Suprapubic skin (tissue), 4 donors: ENCODE measurements at places on chromosomes 7 and 10. TPM values are rescaled to one million over a fixed set of nuclear protein-coding genes. Genes with fewer than 3 reads are reported as not detected.

GRCh38 chr10:19043431-19043830 is 5.2 kb upstream of the MALRD1 start:
- no peaks in the 10 kb centered on the region for H3K27me3 ChIP-seq
- H3K27ac ChIP-seq: no peak overlapping the region
- H3K4me3 ChIP-seq: no peak overlapping the region
- no peak for DNase-seq
- H3K4me1 ChIP-seq: no peaks in the 10 kb centered on the region

Gene SPAG6
- total RNA-seq: 0.34 TPM

Gene HOXA7
- 14.9 TPM for total RNA-seq

Gene TMED4
- total RNA-seq: 76.8 TPM

DNA sequence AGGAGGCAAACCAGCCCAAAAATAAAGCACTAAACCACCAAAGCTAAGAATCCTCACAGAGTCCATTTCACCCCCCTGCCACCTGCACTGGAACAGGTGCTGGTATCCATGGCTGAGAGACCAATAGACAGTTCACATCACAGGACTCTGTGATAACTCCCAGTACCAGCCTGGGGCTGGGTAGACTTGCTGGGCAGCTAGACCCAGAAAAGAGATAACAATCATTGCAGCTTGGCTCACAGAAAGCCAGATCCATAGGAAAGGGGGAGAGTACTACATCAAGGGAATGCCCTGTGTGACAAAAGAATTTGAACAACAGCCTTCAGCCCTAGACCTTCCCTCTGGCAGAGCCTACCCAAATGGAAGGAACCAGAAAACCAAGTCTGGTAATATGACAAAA is 13.6 kb upstream of the SLC25A28 start:
- DNase-seq: no peak
- H3K4me3 ChIP-seq: no peak overlapping the region
- H3K36me3 ChIP-seq: no peaks in the 10 kb centered on the region
- H3K27ac ChIP-seq: no peak overlapping the region
- H3K4me1 ChIP-seq: peaks cover 3% of the 10 kb centered on the region

- H3K27ac ChIP-seq: no peak overlapping the region
- DNase-seq: no peak
- H3K4me1 ChIP-seq: no peaks in the 10 kb centered on the region
- H3K36me3 ChIP-seq: no peaks in the 10 kb centered on the region
Observed at GRCh38 chr10:82674036-82674435, 799.0 kb downstream of the NRG3 start.

DNA sequence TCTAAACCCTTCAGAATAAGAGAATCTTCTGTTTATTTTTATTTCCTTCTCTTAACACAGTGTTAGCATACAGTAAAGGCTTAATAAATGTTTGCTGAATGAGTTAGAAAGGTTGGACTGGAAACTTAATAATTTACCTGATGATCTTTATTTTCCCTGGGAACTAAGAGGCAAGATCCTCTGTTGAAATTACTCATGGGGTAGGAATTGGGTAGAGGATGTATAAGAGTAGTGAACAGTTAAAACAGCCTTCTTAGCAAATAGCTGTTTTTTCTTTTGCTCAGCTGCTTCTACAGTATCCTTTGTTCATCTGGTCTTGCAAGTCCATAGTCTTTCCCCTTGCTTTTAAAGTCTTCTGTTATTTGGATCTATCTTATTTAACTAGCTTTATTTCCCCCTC is 80.0 kb downstream of the AKAP9 start:
- DNase-seq: no peak
- no peak overlapping the region for H3K4me3 ChIP-seq
- H3K27me3 ChIP-seq: no peaks in the 10 kb centered on the region
- H3K36me3 ChIP-seq: peaks cover 73% of the 10 kb centered on the region
- no peaks in the 10 kb centered on the region for H3K4me1 ChIP-seq

- H3K36me3 ChIP-seq: peaks cover 6% of the 10 kb centered on the region
- no peak for DNase-seq
- no peaks in the 10 kb centered on the region for H3K27me3 ChIP-seq
- peaks cover 27% of the 10 kb centered on the region for H3K4me1 ChIP-seq
- H3K27ac ChIP-seq: no peak overlapping the region
Observed at GRCh38 chr7:5667391-5667790, 114.1 kb downstream of the RNF216 start.

Gene INMT
- 5.8 TPM for total RNA-seq

- H3K36me3 ChIP-seq: no peaks in the 10 kb centered on the region
- no peak overlapping the region for H3K27ac ChIP-seq
- H3K27me3 ChIP-seq: no peaks in the 10 kb centered on the region
- no peaks in the 10 kb centered on the region for H3K4me1 ChIP-seq
- H3K4me3 ChIP-seq: no peak overlapping the region
- no peak for DNase-seq
Observed at GRCh38 chr7:138834583-138834982, 36.6 kb upstream of the ATP6V0A4 start.

GRCh38 chr7:7614018-7614741 is 26.4 kb upstream of the UMAD1 start:
- no peaks in the 10 kb centered on the region for H3K4me1 ChIP-seq
- no peak for DNase-seq
- H3K27ac ChIP-seq: no peak overlapping the region
- H3K27me3 ChIP-seq: no peaks in the 10 kb centered on the region
- H3K36me3 ChIP-seq: no peaks in the 10 kb centered on the region

GRCh38 chr7:139153832-139154231 is 44.3 kb upstream of the ZC3HAV1 start:
- no peaks in the 10 kb centered on the region for H3K27me3 ChIP-seq
- no peaks in the 10 kb centered on the region for H3K4me1 ChIP-seq
- no peaks in the 10 kb centered on the region for H3K36me3 ChIP-seq
- H3K27ac ChIP-seq: no peak overlapping the region
- no peak for DNase-seq

DNA sequence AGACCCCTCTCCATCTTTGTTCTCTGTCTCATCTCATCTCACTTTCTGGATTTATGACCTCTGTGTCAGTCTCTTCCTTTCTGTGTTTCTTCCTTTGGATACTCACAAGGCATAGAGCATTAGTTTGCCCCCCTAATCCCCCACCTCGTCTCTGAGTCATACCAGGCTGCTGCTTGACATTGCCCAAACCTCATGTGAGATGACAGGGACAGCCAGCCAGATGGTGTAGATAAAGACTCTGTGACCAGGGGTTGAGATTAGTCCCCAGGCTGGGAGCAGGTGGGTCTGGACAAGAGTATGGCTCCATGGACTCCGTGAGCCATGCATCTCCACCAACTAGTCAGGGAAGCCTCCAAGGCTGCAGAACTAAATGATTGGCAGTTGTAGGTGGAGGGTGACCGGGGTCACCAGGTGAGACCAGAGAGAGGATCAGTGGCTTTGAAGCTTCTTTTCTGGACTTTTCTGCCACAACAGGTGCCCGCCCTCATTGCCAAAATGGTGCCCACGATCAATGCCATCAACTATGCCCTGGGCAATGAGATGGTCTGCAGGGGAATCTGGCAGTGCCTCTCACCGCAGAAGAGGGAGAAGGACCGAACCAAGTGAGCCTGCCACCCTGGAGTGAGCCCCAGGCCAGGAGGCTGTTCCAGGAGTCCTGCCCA is 13.3 kb downstream of the RGR start:
- peaks cover 13% of the 10 kb centered on the region for H3K27me3 ChIP-seq
- H3K4me3 ChIP-seq: no peak overlapping the region
- H3K27ac ChIP-seq: no peak overlapping the region
- DNase-seq: no peak
- H3K4me1 ChIP-seq: no peaks in the 10 kb centered on the region
- no peaks in the 10 kb centered on the region for H3K36me3 ChIP-seq

GRCh38 chr10:30432622-30433305 is 1.2 kb upstream of the MAP3K8 start:
- H3K27me3 ChIP-seq: no peaks in the 10 kb centered on the region
- H3K4me1 ChIP-seq: peaks cover 62% of the 10 kb centered on the region
- no peaks in the 10 kb centered on the region for H3K36me3 ChIP-seq
- peak overlapping the region; percentile 100 for H3K27ac ChIP-seq
- H3K4me3 ChIP-seq: peak overlapping the region; percentile 91

DNA sequence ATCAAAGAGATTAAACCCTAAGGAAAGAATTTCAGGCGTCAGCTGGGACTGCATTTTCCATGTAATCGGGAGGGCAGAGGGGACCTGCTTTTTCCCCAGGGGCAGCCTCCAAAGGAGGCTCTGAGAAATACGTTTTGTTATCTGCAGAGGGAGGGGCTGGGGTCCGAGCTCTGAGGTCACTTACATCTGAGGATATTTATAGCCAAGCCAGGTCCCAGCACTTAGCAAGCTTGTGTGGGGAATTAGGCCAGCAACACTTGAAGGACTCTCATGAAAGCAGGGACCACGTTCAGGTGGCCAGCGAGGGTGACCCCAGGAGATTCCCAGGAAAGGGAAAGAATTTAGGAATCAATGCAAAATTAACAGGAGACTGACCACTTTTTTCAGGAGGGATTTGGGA is 20.6 kb upstream of the GDI2 start:
- no peaks in the 10 kb centered on the region for H3K27me3 ChIP-seq
- no peak for DNase-seq
- no peak overlapping the region for H3K4me3 ChIP-seq
- no peak overlapping the region for H3K27ac ChIP-seq
- peaks cover 9% of the 10 kb centered on the region for H3K4me1 ChIP-seq
- H3K36me3 ChIP-seq: no peaks in the 10 kb centered on the region

GRCh38 chr7:157584420-157584819 is 247.6 kb downstream of the DNAJB6 start:
- H3K27me3 ChIP-seq: peaks cover 39% of the 10 kb centered on the region
- no peaks in the 10 kb centered on the region for H3K4me1 ChIP-seq
- DNase-seq: no peak
- H3K4me3 ChIP-seq: no peak overlapping the region

- no peaks in the 10 kb centered on the region for H3K27me3 ChIP-seq
- H3K4me1 ChIP-seq: no peaks in the 10 kb centered on the region
- H3K4me3 ChIP-seq: no peak overlapping the region
- H3K36me3 ChIP-seq: no peaks in the 10 kb centered on the region
- DNase-seq: no peak
- no peak overlapping the region for H3K27ac ChIP-seq
Observed at GRCh38 chr7:11376529-11376928, 402.9 kb downstream of the PHF14 start.

DNA sequence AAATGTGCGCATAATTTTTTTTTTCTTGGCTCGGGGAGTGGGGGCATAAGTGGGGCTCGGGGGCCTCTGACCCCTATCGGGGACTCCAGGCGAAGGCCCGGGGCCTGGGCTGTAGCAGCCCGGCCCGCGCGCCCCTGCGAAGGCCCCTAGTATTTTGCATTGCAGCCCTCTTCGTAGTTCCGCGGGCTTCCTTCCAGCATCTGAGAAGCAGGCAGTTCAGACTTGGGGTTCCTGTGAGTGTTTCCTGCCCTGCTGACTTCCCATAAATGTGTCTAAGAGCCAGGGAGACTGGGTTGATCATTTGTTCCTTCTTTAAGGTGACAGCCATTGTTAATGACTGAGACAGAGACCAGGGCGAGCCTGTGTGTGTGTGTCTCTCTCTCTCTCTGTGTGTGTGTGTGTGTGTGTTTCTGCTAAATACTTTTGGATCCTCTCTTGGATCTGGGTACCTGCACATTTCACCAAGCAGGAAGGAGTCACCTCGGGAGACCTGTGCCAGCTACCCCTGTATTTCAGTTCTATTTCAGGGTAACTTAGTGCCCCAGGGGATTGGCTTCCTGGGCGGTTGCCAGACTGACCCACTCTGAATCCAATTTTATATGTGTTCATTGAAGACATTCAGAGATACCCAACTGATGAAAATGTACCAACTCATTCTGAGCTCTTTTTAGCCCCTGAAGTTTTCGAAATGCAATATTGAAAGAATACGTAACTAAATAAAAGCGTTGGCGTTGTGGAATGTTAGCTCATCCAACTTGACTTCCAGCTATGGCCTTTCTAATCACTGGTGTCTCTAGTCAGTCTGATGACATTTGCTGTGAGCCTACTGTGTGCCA is 805 bp downstream of the MSRB2 start:
- no peaks in the 10 kb centered on the region for H3K27me3 ChIP-seq
- peaks cover 27% of the 10 kb centered on the region for H3K4me1 ChIP-seq
- H3K4me3 ChIP-seq: peak overlapping the region; percentile 93
- no peaks in the 10 kb centered on the region for H3K36me3 ChIP-seq
- peak; percentile 74 for DNase-seq

DNA sequence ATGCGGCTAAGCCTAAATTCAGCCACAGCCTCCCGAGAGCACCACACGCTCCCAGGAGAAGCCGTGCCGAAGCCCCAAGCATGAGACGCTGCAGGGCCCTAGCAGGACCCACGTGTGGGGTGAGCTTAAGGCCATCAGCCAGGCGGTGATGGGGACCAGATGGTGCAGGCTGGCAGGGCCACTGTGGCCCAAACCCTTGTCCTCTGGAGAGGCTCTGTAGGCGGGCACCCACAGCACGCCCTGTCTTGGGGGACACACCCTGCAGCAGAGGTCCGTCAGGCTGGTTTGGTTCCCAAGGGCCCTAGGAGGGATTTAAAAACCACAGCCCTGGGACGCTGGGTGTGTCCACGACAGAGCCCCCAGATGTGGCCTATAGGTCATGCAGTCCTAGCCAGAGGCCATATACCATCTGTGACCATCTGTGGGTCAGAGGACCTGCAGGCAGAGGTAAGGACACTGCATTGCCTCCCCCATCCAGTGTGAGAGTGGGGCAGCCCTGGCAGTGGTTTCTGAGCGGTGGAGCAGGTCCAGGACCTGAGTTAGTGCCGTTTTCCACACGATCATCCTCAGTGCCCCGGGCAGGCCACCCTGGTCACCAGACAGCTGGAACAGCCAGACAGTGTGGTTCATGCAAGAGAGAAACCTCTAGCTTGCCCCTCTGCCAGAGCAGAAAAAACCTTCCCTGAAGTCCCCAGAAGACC is 39.6 kb upstream of the INPP5A start:
- no peak overlapping the region for H3K4me3 ChIP-seq
- H3K4me1 ChIP-seq: peaks cover 27% of the 10 kb centered on the region
- peaks cover 28% of the 10 kb centered on the region for H3K27me3 ChIP-seq
- H3K36me3 ChIP-seq: no peaks in the 10 kb centered on the region
- DNase-seq: peak; percentile 76

- peaks cover 45% of the 10 kb centered on the region for H3K27me3 ChIP-seq
- H3K36me3 ChIP-seq: no peaks in the 10 kb centered on the region
- no peak overlapping the region for H3K4me3 ChIP-seq
- no peak for DNase-seq
- peaks cover 20% of the 10 kb centered on the region for H3K4me1 ChIP-seq
Observed at GRCh38 chr7:108459922-108460551, 3.8 kb upstream of the NRCAM start.

GRCh38 chr10:113169853-113170460 is 219.9 kb downstream of the TCF7L2 start:
- H3K27me3 ChIP-seq: no peaks in the 10 kb centered on the region
- DNase-seq: no peak
- no peak overlapping the region for H3K4me3 ChIP-seq
- no peak overlapping the region for H3K27ac ChIP-seq

- H3K27me3 ChIP-seq: no peaks in the 10 kb centered on the region
- DNase-seq: no peak
Observed at GRCh38 chr10:109934958-109935793, 11.9 kb upstream of the XPNPEP1 start.
